Cardiac muscle cell (in vitro differentiated cells and primary cell): ENCODE measurements at places on chromosomes 1 and 21. TPM values are rescaled to one million over a fixed set of nuclear protein-coding genes. Genes with fewer than 3 reads are reported as not detected.

The NR0B2 gene
- 2.1 and 2.4 TPM in 2 replicates for polyA plus RNA-seq

The GPATCH3 gene
- polyA plus RNA-seq, result 15.9 and 16.1 TPM in 2 replicates

The OR2M2 gene
- polyA plus RNA-seq, result not detected in 2 replicates

The RIMS3 gene
- 29.1 and 29.7 TPM in 2 replicates for polyA plus RNA-seq

The TAS1R1 gene
- polyA plus RNA-seq, result 0.17 TPM in 1 of 2 replicates, not detected in the other

The CLIC6 gene
- polyA plus RNA-seq, result not detected in 2 replicates
